ENCODE measurements at places on chromosomes 6 and 20.

DNA sequence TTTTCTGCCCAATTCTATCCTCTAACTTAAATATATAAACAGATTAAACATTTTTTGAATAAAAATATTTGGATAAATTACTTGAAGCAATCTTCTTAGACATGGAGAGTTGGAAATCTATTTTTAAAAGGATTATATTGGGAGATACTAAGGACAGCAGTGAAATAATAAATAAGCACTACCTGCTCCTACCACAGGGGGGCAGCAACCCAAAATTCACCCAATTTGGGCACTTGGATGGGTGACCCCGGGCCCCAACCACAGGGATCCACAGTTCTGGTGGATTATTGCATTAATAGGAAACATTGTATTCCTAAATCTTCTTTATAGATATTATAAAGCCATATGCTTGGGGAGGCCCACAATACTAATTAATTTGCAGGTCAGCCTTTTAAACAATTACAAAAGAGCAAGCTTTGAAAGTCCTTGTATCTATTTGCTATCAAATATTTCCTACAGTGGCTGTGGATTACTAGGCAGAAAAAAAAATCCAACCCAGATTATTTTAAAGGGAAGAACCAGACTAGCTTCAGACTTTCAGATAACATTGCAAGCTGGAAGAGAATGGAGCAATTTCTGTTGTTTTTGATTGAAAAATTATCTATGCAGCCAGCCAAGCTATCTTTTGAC is 66.4 kb upstream of the PDE10A start:
- DNase-seq: peak; percentile 3

DNA sequence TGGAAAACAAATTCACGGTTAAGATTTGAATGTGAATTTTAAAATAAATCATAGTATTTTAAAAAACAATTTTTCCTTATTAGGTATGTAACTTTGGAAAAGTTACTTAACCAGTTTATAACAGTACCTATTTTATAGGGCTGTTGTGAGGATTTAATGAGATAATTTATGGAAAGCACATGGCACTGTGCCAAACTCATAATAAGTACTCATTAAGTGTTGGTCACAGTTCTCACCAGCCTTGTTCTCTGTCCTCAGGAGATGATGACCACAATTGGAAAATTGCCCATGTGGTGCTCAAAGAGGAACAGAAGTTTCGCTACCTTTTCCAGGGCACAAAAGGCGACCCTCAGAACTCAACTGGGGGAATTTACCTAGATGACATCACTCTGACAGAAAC is 39.6 kb downstream of the MEP1A start:
- DNase-seq: no peak

DNA sequence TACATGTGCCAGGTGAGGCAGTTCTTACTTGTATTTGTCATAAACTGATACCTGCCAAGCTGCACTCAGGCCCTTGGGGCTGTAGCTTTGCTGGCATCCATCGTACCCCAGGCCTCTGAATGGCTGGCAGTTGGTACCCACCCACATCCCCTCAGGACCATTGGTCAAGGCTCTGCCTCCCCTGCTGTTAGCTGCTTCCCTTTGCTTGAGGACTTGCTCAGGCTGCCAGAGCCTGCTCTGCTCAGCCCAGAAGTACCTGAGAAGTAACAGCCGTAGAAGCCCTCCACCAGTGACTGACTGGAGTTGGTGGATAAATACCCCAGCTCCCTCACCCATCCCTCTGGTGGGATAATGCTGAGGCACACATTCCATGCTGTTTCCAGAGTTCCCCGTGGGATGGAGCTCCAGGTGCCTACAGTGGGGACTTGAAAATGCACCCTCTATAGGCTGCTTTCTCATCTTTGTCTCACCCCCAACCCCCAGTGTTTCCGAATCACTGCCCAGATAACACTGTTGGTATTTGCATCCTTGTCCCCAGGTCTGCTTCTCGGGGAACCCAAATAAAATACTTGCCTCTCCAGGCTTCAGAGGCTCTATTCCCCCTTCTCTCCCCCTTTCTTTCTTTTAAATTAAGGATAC is 7.3 kb downstream of the EBF4 start:
- DNase-seq: no peak

DNA sequence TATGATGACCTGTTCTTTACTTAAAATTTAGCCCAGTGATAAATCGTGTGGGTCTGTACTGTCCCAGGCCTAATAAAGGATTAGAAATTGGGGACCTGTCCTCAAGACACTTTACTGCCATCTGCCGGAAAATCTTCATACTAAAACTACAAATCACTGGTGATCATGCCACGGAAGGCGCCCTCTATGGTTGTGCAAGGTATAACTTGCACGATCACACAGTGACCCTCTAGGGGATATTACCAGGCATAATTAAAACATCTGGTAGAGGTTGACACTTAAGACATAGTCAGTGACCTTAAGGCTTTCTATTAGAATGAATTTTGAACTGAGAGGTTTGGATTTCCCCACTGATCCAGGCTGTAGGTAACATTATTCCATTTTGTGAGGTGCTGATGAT is 172.6 kb downstream of the BMP2 start:
- DNase-seq: no peak

GRCh38 chr20:1242530-1242929 is 16.7 kb downstream of the RAD21L1 start:
- DNase-seq: no peak

- DNase-seq: no peak
These were observed 88.2 kb upstream of the ATXN1 start for GRCh38 chr6:16849280-16849987.

- no peak for DNase-seq
These were observed 589 bp upstream of the PDCD2 start for GRCh38 chr6:170584954-170585498.

DNA sequence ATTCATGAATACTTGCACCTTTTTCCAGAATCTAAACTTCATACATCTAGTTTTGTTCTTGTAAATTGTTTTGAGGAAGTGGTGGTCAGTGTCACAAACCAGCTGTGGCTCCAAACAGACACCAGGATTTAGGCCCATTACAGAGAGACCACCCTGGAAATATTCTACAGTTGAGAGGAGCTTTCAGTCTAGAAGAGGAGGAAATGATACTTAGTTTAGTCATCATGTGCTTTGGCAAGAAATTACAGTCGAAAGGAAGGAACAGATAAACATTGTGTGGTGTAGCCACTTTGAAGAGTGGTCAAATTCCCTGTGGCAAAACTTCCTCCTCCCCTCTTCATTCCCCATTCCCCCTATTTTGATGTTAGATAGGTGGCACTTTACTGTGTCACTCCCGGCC is 15.7 kb downstream of the DCBLD1 start:
- DNase-seq: no peak

- DNase-seq: no peak
These were observed 60.7 kb downstream of the EYA4 start for GRCh38 chr6:133301835-133302234.

GRCh38 chr20:39133201-39133600 is 171.1 kb downstream of the DHX35 start:
- no peak for DNase-seq

- DNase-seq: no peak
These were observed 31.0 kb downstream of the IRF4 start for GRCh38 chr6:422433-423054.

DNA sequence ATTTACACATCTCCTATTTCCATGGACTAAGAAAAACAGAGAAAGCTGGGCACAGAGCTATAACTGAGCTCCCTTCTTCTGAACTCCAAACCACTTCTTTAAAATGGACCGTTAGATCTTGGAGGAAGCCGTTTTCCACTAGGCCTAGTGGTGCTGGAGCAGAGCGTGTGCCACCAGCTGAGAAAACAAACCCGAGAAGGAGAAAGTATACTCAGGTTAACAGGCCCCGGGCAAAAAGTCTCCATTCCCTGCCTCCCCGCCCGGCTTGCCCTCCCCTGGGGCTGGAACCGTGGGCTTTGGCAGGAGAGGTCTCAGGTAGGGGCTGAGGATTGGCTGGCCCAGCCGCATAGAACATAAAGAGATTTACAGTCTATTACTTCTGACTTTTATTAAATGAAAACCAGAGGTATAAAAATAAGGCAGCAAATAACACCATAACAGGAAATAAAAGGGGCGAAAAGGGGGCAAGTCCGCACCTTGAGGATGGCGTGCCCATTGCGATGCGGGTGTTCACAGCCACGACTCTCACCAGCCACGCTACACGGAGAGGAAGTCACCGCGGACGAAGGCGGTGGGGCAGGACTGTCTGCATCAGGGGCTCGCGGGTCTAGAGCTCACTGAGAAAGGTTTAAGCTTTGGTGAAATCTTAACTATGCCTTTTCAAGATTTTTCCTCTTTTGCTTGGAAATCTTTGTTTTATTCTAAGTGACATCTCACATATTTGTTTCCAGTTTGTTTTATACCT is 191.2 kb upstream of the GMDS start:
- no peak for DNase-seq

- DNase-seq: no peak
These were observed 1092.0 kb upstream of the MAP3K7 start for GRCh38 chr6:91678679-91679446.

GRCh38 chr6:130211691-130212090 is 11.1 kb downstream of the SAMD3 start:
- no peak for DNase-seq

DNA sequence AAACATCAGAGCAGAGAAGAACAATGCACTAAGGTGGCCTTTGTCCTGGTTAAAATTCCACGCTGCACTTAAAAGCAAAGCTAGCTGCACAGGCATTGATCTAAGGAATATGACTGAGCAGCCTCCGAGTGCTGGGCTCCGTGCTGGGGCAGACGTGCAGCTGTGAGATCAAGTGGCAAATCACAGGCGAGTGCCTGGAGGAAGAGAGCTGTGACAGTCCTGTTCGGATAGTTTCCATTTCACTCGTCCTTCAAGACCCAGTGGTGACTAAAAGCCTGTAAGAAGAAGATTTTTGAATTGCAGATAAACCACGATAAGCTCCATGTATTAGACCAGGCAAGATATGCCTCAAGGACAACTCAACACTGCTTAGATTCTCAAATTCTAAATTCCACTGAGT is 247.9 kb downstream of the ANKRD60 start:
- DNase-seq: no peak

DNA sequence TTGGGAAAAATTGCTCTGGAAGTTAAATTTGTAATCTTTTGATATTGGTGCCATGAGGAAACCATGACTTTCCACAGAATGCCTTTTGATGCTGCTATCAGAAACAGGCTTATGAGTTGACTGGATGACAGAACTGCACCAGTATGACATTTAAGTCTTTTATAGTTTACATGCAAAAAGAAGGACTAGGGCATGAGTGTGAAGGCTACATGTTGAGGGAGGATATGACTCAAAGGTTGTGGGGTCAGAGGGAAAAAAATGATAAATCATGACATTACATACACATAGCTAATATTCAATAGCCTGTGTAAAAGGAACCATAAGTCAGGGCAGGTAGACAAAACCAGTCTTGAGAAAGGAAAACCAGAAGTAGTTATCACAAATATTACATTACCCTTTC is 182.2 kb downstream of the COL12A1 start:
- no peak for DNase-seq

- DNase-seq: no peak
These were observed 36.2 kb upstream of the OLIG3 start for GRCh38 chr6:137530404-137530803.

DNA sequence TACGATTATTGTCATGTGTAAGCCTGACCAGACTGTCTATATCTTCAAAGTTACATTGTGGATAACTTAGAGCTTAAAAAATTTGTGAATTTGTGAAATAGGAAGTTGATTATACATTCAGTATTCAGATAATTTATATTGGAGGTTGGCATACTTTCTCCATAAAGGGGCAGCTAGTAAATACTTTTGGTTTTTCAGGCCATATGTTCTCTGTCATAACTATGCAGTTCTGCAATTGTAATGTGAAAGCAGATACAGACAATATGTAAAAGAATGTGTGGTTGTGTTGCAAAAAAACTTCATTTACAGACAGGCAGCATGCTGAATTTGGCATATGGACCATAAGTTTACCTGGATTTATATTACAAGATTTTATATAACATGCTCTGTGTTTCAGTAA is 29.3 kb downstream of the HSF2 start:
- DNase-seq: no peak

GRCh38 chr6:66628917-66629316 is 921.9 kb upstream of the EYS start:
- DNase-seq: no peak

- DNase-seq: no peak
These were observed 294.9 kb downstream of the FOXA2 start for GRCh38 chr20:22289442-22289841.

GRCh38 chr6:113120582-113121285 is 736.4 kb upstream of the MARCKS start:
- no peak for DNase-seq
